Cardiac muscle cell (in vitro differentiated cells and primary cell): ENCODE measurements at places on chromosomes 7 and 10.

GRCh38 chr10:122484276-122485060 is 23.1 kb downstream of the HTRA1 start:
- DNase-seq: no peak

- peak; percentile 56 for DNase-seq
Measured at GRCh38 chr10:97534746-97535367, 36.1 kb downstream of the UBTD1 start.

DNA sequence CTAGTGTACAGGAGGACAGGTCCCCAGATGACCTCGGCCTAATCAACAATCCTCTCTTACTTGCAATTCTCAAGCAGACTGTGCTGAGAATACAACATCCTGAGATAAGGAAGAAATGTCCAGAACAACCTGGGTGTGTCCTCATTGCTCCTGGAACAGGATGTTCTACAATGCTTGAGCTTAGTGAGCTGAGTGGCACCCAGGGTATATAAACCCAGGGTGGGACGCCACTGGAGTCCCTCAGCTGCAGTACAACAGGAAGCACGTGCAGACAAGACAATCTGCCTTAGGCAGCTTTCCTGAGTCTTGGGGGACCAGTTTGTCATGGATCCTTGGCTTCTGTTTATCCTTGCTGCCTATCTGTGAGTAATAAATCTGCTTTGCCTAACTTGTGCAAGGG is 27.7 kb upstream of the SLC25A13 start:
- no peak for DNase-seq

- no peak for DNase-seq
Measured at GRCh38 chr10:121078672-121079102, 227.5 kb downstream of the WDR11 start.

GRCh38 chr10:14536241-14537213 is 205.8 kb upstream of the FRMD4A start:
- peak; percentile 86 for DNase-seq

GRCh38 chr10:103603382-103603781 is 109.9 kb downstream of the NEURL1 start:
- DNase-seq: no peak

DNA sequence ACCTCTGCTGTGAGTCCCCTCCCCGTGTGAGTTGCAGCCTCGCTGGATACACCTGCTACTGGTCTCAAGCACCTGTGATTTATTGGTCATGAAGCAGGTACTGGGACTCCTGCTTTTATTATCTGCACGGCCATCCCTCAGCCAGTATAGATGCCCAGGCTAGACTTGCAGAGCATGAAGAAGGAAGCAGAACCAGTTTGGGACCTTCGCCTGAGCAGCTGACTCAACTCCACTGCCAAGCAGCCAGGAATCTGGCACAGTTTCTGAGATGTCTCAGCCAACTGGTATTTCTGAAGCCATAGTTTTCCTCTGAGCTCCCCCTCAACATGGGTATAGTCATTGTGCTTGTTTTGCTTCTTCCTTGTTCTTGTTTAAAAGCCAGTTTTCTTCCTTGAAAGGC is 28.0 kb upstream of the SLC39A12 start:
- DNase-seq: peak; percentile 70

DNA sequence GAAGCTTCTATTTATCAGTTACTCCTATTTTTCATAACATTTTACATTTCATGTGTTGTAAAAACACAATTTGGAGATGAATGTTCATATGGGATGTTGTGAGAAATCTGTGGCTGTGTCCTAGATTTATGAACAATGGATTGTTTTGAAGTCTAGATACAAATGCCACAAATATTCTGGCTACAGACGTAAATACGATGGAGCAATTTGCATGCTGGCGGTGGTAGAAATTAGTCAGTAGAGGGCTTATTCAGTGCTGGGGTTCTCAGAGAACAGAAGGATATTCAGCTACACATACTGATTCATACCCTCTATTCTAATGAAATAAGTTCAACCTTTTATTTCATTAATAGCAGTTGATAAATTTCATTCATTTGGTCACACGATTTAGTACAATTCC is 48.8 kb downstream of the PLPP4 start:
- DNase-seq: no peak

- peak; percentile 95 for DNase-seq
Measured at GRCh38 chr7:128783143-128783861, 7.7 kb upstream of the OPN1SW start.

- no peak for DNase-seq
Measured at GRCh38 chr7:90917539-90917938, 321.4 kb downstream of the CDK14 start.

- DNase-seq: peak; percentile 58
Measured at GRCh38 chr10:102299873-102300272, 54.5 kb downstream of the GBF1 start.

- DNase-seq: peak; percentile 50
Measured at GRCh38 chr7:41699516-41699915, 3.4 kb downstream of the INHBA start.

GRCh38 chr7:39749717-39750116 is 126.3 kb downstream of the RALA start:
- no peak for DNase-seq

DNA sequence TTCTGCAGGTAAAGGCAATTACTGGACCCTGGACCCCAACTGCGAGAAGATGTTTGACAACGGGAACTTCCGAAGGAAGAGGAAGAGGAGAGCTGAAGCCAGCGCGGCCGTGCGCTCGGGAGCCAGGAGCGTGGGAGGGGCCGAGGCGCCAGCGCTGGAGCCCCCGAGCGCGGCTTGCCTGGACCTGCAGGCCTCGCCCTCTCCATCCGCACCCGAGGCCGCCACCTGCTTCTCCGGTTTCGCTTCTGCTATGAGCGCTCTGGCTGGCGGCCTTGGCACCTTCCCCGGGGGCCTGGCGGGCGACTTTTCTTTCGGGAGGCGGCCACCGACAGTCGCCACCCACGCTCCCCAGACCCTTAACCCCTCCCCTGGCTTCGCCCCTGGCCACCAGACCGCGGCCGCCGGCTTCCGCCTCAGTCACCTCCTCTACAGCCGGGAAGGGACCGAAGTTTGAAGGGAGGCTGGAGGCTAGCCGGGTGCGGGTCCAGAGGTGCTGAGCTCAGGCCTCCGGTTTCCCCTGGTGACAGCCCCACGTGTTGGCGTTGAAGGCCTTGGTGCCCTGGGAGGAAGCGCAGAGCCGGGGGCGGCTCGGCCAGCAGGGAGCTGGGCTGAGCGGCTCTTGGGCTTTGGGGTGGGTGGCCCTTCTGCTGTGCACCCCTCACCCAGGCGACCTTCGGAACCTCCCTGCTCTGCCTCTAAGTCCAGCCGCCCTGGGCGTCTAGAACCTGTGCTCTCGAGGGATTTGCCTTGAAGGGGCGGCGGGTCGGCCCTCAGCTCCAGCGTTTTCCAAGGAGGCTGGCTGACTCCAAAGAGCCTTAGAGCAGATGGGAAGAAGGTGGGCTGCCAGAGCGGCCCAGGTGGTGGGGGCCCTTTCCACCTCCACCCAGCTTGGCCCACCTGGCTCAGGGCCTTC is 1.8 kb downstream of the FOXI2 start:
- no peak for DNase-seq
